Activated CD4-positive, alpha-beta memory T cell treated with anti-CD3 and anti-CD28 coated beads, Interleukin-2, amount 10 ng/mL, durations not matched to agents 7 days and 5 days (primary cell): ENCODE measurements at places on chromosomes 4 and X. TPM values are rescaled to one million over a fixed set of nuclear protein-coding genes. Genes with fewer than 3 reads are reported as not detected.
A peak's percentile ranks its signal among the peaks of the same experiment; 100 is the strongest.

- no peak overlapping the region for H3K27ac ChIP-seq
- no peaks in the 10 kb centered on the region for H3K36me3 ChIP-seq
- peaks cover 11% of the 10 kb centered on the region for H3K4me1 ChIP-seq
- H3K4me3 ChIP-seq = no peak overlapping the region
- H3K27me3 ChIP-seq = peaks cover 3% of the 10 kb centered on the region
Measured at GRCh38 chrX:132086672-132087071, 41.1 kb downstream of the FRMD7 start.

GRCh38 chr4:137892134-137892533, 350.0 kb downstream of the SLC7A11 start:
- DNase-seq = no peak
- no peak overlapping the region for H3K27ac ChIP-seq
- H3K36me3 ChIP-seq = no peaks in the 10 kb centered on the region
- H3K27me3 ChIP-seq = no peaks in the 10 kb centered on the region

DNA sequence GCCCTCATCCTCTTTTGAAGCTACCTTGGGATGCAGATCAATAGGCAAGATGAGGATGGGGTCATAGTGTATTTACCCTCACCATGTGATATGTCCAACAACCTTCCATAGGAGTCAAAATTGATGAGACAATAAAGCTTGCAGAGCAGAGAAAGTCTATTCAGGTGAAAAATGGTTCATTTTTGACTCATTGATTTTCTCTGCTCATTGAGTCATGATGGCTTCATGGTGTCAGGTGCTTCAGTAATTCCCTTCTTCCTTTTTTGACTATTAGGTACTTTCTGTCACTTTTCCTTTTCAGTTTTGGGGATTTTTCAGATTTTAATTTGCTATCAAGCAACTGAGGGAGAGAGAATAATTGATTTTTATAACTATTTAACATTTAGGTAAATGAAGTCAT, 55.9 kb upstream of the IL2 start:
- no peak overlapping the region for H3K27ac ChIP-seq
- no peaks in the 10 kb centered on the region for H3K36me3 ChIP-seq
- no peak for DNase-seq
- peaks cover 8% of the 10 kb centered on the region for H3K27me3 ChIP-seq

DNA sequence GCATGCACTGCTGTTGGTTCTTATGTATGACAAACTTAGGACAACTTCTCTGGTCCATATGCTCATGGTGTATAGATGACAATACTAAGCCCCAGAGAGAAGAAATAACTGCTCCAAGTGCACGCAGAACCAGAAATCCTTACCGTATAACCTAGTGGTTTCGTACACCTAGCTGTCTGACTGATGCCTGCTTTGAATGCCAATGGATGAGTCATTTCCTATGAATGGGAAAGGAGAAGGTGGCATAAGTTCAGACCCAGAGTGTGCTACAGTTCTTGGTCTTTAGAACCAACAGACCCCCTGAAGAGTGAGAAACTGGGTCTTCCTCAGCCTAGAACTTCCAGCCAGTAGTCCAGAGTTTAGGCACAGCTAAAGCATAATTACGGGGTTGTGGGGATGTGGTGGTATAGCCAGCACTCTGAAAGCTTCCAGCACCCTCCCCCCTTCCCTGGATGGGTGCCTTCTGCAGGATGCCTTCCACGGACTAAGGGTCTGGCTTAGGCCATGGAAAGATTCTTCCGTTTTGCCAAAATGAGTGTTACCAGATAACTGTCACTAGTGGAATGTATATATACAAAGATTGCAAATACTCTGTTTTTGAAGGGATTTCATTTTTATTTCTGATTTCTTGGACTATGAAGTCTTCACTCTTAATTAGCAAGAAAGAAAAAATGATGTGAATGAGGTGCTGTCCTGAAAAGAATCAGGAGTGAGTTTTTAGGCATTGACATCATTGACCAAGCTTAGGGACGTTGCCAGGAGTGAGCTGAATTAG, 84.6 kb upstream of the PACRGL start:
- H3K27ac ChIP-seq = no peak overlapping the region
- no peaks in the 10 kb centered on the region for H3K27me3 ChIP-seq
- H3K36me3 ChIP-seq = no peaks in the 10 kb centered on the region
- DNase-seq = no peak

GRCh38 chrX:136754651-136755050, 26.1 kb downstream of the ARHGEF6 start:
- no peak overlapping the region for H3K4me3 ChIP-seq
- peaks cover 34% of the 10 kb centered on the region for H3K36me3 ChIP-seq
- no peak overlapping the region for H3K27ac ChIP-seq
- peak; percentile 27 for DNase-seq
- peaks cover 59% of the 10 kb centered on the region for H3K4me1 ChIP-seq

- no peak overlapping the region for H3K4me3 ChIP-seq
- DNase-seq = no peak
- no peaks in the 10 kb centered on the region for H3K4me1 ChIP-seq
- H3K27me3 ChIP-seq = no peaks in the 10 kb centered on the region
- H3K36me3 ChIP-seq = no peaks in the 10 kb centered on the region
Measured at GRCh38 chr4:177080388-177080787, 229.3 kb upstream of the NEIL3 start.

- no peaks in the 10 kb centered on the region for H3K4me1 ChIP-seq
- no peak for DNase-seq
- no peak overlapping the region for H3K27ac ChIP-seq
- H3K36me3 ChIP-seq = no peaks in the 10 kb centered on the region
Measured at GRCh38 chr4:10611673-10612072, 72.9 kb downstream of the CLNK start.

DNA sequence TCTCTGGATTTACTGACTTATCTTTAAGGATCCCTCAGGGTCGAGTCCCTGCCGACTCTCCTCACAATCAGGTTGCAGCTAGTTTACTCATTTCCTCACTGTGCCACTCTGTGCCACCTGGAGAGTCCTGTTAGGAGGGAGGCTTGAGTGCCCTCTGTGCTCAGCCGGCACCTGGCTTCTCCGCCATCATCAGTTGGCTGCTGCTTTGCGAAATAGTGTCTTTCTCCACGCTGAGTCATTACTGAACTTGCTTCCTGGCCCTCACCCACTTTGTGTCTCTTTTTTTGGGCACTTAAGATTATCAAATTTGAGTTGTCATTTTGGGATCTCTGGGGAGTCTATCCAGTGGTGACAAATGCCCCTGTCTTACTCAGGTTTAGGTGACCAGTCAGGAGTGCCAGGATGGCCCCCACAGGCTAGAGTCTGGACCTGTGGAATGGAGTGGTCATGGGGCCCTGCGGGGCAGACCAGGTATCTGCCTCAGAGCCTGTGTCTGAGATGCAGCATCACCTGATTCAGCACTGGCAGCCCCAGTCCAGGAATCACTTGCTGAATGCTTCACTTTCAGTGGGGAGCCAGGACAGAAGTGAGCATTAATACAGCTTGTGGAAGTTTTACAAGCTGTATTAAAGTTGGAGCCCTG, 37.7 kb downstream of the JADE1 start:
- H3K36me3 ChIP-seq = peaks cover 80% of the 10 kb centered on the region
- peaks cover 8% of the 10 kb centered on the region for H3K4me1 ChIP-seq
- H3K27ac ChIP-seq = peak overlapping the region; percentile 11
- DNase-seq = no peak
- no peak overlapping the region for H3K4me3 ChIP-seq

- no peak overlapping the region for H3K27ac ChIP-seq
- no peaks in the 10 kb centered on the region for H3K36me3 ChIP-seq
- DNase-seq = no peak
- no peaks in the 10 kb centered on the region for H3K4me1 ChIP-seq
- H3K27me3 ChIP-seq = no peaks in the 10 kb centered on the region
- no peak overlapping the region for H3K4me3 ChIP-seq
Measured at GRCh38 chrX:148517176-148517575, 16.8 kb downstream of the AFF2 start.

- H3K4me1 ChIP-seq = no peaks in the 10 kb centered on the region
- H3K27ac ChIP-seq = no peak overlapping the region
- H3K4me3 ChIP-seq = no peak overlapping the region
- no peaks in the 10 kb centered on the region for H3K27me3 ChIP-seq
Measured at GRCh38 chr4:135508006-135508714, 1306.6 kb upstream of the PABPC4L start.

DNA sequence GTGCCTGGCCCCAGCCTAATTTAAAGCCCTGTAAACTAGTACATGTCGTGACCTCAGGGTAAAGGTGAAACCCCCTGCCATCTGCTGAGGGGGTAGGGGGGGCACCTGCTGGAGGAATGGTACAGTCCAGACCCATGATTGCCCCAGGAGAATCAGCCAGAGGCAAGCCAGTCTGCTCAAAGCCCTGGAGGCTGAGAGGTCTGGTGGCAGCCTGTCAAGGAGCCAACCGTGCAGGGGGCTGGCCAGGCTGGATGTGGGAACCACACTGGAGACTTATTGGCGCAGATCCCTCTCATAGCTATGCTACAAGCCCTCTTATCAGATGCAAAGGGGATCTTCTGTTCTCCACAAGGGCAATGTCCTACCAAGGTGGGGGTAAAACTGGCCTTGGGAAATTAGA, 31.4 kb upstream of the PJA1 start:
- no peaks in the 10 kb centered on the region for H3K27me3 ChIP-seq
- H3K4me3 ChIP-seq = no peak overlapping the region
- H3K4me1 ChIP-seq = no peaks in the 10 kb centered on the region
- H3K36me3 ChIP-seq = no peaks in the 10 kb centered on the region
- H3K27ac ChIP-seq = no peak overlapping the region

DNA sequence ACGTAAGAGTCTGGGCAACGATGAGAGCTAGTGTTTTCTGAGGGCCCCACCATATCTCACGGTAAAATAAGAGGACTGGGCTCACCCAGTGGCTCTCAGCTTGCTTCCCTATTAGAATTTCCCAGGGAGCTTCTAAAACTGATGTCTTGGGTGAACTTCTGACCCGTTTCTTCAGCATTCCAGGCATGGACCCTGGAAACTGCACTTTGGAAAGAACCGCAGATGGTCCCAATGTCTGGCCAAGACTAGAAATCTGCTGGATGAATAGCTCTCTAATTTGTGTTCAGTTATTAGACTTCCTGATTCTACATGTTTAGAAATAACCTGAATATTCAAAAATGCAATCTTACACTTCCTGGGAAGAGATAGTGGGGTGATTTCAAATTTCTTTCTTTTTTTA, 127.8 kb downstream of the ANOS1 start:
- H3K27me3 ChIP-seq = no peaks in the 10 kb centered on the region
- H3K36me3 ChIP-seq = no peaks in the 10 kb centered on the region
- no peak for DNase-seq
- no peak overlapping the region for H3K4me3 ChIP-seq

CTSO gene
- 5.3 TPM for total RNA-seq

KIF4A gene
- 34.0 TPM for total RNA-seq

ARHGAP36 gene
- total RNA-seq = not detected

TMEM144 gene
- total RNA-seq = not detected

CXorf49 gene
- not detected for total RNA-seq

ADGRA3 gene
- total RNA-seq = 0.50 TPM

STAP1 gene
- 30.9 TPM for total RNA-seq

MAGEA3 gene
- not detected for total RNA-seq

CTAG2 gene
- total RNA-seq = not detected
